ENCODE measurements at places on chromosomes 11 and 22.

DNA sequence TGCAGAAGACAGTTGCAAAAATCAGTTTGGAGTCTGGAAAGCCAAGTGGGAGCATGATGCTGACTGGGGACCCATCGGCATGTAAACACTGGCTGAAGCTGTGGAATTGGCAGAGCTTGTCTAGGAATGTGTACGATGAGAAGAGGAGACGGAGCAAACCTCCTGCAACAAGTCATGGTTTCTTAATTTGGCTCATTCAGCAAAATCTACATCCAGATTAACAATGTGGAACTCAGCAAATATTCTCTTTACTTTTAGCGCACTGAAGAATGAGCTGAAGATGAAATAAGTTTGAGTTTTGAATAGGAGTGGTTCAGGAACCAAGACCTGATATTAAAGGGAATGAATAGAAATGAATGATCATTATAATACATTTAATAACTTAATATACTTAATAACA, 26.6 kb downstream of the RASSF10 start:
- DNase-seq = no peak

DNA sequence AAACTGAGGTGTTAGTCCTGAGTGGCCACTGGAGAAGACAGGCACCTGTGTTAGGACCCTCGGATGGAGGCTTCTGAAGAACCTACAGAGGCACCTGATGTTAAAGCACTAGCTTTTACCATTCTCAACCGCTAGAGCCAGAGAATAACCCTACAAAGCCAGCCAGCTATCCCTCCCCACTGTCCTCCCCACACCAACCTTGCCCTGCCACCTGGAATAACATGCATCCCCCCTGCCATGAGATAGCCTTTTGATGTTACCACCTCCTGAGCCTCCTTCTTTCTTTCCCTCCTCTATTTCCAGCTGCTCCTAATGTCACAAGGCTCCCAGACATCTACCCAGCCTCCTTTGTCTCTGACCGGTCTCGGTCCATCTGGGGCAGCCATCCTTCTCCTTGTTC, 28.1 kb downstream of the COMMD9 start:
- DNase-seq = no peak

- DNase-seq = no peak
These were observed 56.3 kb downstream of the CD82 start for GRCh38 chr11:44621784-44622183.

GRCh38 chr22:42678894-42679293, 29.7 kb upstream of the CYB5R3 start:
- DNase-seq = no peak

- DNase-seq = no peak
These were observed 18.2 kb downstream of the UBASH3B start for GRCh38 chr11:122673701-122674100.

DNA sequence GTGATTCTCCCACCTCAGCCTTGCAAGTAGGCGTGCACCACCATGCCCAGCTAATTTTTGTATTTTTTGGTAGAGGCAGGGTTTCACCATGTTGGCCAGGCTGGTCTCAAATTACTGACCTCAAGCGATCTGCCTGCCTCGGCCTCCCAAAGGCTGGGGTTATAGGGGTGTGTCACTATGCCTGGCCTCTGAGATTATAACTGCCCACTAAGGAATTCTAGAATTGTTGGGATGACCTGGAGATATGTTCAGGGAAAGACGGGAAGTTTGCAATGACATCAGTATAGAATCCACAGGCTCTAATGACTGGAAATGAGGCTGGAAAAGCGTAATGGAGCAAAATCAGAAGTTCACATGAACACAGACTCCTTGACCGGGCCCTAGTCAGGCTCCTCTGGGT, 62.2 kb downstream of the CLMP start:
- no peak for DNase-seq

DNA sequence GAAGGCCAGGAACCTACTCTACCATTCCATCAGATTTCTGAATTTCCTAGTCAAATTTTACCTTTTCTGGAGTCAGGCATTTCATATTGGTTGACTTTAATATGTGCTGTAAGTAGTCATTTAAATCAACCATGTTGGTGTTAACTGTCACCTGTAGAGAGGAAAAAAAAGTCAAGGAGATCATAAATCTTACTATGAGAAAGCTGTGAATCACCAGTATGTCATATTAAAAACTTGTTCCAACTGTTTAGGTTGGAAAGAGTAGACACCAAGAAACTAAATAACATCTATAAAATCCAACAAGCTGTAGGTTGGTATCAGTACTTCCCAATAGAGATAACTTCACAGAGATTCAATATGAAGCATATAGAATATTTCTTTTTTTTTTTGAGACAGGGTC, 39.5 kb downstream of the COPB1 start:
- DNase-seq = no peak

- peak; percentile 48 for DNase-seq
These were observed 121.2 kb downstream of the SIK3 start for GRCh38 chr11:116976941-116977570.

- DNase-seq = peak; percentile 73
These were observed 694.7 kb downstream of the NTM start for GRCh38 chr11:132064987-132065620.

DNA sequence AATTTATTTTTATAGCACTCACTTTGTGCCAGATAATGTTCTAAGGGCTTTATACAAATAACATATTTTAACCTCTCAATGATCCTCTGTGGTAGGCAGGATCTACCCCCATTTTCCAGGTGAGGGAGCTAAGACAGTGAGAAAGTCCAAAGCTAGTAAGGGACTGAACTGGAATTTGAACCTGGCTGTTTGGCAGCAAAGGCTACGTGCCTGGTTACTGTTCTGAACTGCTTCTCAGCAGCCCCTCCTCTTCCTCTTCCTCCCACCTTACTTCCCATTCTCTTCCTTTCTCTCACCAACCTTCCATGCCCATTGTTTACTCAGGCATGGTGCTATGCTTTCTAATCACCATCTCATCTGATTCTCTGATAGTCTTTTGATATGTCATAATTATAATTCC, 82.0 kb downstream of the INSC start:
- no peak for DNase-seq

- no peak for DNase-seq
These were observed 75.3 kb downstream of the SC5D start for GRCh38 chr11:121367844-121368225.

GRCh38 chr11:57597461-57597915, at the start of gene SERPING1:
TSS of gene SERPING1 (plus strand) at chr11:57597685. CDS start at chr11:57598271, 586 bp downstream.
- peak; percentile 22 for DNase-seq

GRCh38 chr22:44132724-44133123, 48.0 kb upstream of the PARVG start:
- no peak for DNase-seq

- no peak for DNase-seq
These were observed 92.7 kb upstream of the TBCEL start for GRCh38 chr11:120931057-120931779.

- no peak for DNase-seq
These were observed 19.4 kb downstream of the TUBA8 start for GRCh38 chr22:18130018-18130417.

DNA sequence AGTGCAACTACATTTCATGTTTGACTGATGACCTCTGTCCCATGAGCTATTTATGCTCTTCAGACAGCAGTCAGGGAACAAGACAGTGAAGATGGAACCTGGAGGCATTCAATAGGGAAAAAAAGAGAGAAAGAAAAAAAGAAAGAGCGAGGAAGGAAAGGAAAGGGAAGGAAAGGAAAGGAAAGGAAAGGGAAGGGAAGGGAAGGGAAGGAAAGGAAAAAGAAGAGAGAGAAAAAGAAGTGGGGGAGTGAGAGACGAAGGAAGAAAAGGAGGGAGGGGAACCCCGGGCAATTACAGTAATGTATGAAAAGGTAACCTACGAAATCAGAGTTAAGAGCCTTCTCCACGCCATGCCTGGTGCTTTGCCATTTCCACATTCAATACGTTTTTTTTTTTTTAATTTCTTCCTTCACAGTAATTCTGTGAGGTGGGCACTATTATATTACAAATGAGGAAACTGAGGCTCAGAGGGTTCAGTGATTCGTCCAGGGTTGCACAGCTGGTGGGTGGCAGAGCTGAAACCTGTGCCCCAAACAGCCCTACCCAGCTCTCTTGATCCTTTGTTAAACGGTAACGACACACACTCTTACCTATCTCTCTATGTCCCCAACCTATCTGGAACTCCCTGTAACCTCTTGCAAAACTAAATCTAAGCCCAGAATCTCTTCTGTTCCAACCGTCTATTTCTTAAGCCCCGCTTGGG, 39.3 kb downstream of the ETS1 start:
- DNase-seq = no peak

DNA sequence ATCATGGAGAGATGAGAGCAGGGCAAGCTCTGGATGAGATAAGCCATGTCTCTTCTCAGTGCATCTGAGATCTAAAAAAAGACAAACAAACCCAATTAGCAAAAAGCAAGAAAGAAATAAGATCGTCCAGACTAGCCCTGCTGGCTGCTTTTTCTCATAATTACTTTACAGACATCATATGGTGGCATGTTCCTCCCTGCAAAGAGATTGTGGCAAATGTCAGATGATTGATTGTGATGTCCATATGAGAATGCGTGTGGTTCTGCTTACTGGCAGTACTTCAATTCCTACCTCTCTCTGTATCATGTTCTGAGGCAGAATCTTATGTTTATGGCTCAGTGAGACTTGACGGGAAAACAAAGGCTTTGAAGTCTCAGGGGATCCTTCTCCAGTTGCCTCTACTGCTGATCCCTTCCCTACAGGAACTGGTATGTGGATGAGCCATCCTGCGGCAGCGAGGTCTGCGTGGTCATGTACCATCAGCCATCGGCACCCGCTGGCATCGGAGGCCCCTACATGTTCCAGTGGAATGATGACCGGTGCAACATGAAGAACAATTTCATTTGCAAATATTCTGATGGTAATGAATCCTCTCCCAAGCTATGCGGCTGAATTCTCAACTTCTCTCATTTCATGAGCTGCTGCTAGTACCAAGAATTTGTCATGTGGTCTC, 8.8 kb downstream of the LAYN start:
- DNase-seq = no peak

GRCh38 chr22:46001046-46001425, 24.1 kb upstream of the WNT7B start:
- DNase-seq = no peak

DNA sequence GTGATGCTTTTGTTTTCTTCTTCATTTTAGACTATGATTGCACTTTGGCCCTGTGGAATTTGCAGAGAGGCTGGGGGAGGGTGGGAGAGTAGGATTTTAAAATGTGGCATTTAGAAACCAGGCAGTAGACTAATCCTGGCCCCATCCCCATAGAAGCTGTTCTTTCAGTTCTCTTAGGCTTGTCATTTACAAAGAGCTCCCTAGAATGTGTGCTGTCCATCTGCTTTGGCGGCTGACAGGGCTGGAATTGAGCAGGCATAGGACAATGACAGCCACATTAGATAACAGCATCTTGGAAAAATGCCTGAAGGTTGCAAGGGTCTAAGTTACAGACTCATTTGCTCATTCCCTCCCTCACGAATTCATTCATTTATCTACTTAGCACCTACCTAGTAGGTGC, 9.8 kb downstream of the INSC start:
- no peak for DNase-seq

DNA sequence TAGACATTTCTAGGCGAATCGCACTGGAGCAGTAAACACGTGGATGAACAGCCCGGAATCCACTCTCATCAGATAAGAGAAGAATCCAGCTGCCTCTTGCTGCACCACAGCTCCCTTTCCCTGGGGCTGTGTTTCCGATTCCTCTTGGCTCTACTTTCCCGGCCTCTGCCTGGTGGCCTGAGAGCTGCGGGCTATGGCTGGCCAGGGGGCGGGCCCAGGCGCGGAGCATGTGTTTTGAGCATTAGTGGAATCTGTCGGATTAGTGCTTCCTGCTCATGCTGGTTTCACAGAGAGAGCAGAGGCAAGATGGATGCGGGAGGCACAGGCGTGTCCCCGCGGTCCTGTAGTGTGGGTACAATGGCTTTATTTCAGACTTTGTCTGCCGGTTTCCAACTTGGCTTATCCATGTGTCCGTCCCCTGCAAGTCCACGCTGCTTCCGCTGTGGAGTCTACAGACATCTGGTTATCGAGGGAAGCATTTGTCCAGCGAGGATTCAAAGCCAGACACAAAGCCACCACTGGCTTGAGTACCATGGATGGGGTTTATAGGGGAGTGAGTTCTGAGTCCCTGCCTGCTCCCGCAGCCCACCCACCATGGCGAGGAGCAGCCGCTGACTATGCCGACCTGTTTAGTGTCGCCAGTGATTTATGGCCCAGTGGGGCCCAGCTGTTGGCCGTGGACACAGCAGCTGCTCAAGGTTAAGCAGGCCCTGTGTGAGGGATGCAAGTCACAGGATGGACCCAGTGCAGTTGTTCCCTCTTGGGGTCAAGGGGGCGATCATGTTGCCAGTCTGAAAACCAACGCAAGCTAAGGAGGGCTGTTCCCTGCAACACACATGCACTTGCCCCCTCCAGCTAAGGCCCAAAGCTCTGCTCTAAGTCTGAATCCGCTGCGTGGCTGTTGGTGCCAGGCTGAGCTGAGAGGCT, 43.3 kb upstream of the EP300 start:
- peak; percentile 48 for DNase-seq

DNA sequence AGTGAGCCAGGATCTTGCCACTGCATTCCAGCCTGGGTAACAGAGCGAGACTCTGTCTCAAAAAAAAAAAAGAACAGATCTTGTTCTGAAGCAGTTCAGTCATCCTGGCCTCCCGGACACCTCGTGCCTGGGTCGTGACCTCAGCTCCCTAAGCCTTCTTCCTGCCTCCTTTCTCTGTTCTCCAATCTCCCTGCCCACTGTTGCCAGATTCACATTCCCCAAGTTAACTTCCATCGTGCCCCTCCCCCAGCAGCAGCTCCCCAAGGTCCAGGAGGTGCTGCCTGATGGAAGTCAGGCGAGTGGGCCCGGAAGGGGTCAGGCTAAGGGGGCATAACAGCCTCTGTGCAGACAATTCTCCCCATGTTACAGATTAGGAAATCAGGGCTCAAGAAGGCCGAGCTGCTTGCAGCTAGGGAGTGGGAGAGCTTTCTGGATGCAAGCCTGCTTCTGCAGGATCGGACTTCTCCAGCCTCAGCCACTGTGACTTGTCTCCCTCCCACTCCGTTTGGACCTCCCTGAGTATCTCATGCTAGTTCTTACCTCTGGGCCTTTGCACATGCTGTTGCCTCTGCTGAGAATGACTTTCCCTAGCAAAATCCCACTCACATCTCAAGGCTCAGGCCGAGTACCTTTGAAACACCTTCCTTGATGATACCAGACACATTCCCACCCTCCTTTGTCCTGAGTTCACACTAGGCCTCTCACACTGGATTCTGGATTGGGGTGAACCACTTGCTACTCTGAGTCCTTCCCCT, 14.3 kb upstream of the TMEM184B start:
- DNase-seq = no peak

DNA sequence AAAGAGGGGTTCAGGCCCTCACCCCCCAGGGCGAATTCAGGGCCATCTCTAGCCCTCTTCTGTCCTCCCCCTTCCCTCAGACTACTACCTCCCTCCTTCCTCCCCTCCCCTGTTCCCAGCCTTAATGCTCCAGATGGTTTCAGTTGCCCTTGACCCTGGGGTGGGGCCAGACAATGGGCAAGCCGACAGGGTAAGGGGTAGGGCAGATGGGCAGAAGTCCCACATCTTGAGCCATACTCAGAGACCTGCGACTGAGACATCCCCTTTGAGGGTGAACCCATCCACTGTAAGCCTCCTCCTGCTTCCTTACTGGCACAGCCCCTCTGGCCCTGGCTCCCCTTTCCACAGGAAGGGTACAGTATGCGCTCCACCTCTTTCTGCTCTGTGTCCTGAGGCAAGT, 1.9 kb downstream of the RHBDD3 start:
- DNase-seq = no peak

GRCh38 chr11:109203176-109203575, 218.8 kb upstream of the C11orf87 start:
- DNase-seq = no peak

GRCh38 chr11:65376138-65376713, 6.2 kb downstream of the SLC25A45 start:
- no peak for DNase-seq

- DNase-seq = no peak
These were observed 26.5 kb downstream of the ARHGEF17 start for GRCh38 chr11:73334384-73335203.
